ENCODE measurements at places on chromosomes 3 and 15.

DNA sequence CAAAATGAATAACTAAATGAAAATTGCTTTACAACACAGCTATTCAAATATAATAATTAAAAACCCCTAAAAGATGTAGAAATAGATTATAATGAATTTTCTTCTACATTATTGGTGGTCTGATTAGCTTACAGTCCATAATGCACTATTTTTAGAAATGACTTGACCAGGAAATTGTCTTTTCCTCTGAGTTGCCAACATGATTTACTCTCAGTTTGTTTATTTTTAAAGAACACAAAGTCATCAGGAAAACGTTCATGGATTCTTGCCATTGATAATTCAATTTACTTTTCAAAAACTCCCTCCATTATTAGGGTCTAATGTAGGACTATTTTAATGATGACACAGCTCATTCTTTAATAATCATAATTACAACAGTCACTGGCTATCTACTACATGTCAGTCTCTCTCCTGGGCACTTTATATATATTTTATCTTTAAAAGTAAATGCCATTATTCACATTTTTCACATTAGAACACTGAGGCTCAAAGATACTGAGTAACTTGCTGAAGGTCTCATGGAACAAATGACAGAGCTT is 1.1 kb downstream of the TM4SF18 start:
- no peak for DNase-seq

- no peak for DNase-seq
Observed at GRCh38 chr15:63832620-63833019, 1.1 kb downstream of the HERC1 start.

DNA sequence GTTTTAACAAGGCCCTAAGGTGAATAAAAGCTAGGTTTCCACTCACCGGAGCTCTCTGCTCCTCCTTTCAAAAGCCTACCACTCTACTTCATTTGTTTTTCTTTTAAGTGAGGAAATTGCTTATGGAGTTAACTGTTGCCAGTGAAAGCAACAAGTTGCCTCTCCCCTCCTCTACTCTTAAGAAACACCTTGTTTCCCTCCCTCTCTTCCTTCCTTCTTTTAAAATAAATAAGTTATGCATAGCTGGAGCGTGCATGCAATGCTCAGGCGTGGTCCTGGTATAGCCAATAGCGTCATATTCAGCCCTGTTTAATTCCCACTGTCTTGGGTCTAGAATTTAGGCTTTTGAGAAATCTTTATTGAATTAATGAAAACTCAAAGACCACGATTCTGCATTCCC is 101.1 kb upstream of the IGF1R start:
- DNase-seq: no peak

DNA sequence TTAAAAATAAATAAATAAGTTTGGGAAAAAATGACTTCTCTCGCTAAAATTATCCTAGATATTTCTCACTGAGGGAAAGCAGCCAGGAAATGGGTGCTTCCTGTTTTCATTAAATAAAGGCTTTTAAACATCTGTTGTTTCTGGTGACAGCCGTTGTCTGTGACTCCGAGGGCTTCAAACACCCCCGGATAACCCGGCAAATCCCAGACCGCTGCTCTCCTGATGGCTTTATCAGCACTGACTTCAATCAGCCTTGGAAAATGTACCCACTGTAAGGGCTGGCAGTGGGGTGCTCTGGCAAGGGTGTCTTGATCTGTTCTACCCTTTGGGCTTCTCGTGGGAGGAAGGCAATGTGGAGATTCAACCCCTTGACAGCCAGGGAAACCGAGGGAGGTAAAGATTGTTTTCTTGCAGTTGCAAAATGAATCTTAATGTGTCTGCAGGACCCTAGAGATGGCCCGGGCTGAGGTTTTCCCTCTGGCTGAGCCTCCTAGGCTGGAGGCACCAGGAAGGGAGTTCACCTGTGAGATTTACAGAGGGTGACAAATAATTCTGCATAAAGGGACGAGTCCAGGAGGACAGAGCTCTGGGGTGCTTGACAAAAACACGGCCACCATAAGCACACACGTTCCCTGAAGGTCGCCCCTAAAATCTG is 33.6 kb upstream of the SEC13 start:
- no peak for DNase-seq

DNA sequence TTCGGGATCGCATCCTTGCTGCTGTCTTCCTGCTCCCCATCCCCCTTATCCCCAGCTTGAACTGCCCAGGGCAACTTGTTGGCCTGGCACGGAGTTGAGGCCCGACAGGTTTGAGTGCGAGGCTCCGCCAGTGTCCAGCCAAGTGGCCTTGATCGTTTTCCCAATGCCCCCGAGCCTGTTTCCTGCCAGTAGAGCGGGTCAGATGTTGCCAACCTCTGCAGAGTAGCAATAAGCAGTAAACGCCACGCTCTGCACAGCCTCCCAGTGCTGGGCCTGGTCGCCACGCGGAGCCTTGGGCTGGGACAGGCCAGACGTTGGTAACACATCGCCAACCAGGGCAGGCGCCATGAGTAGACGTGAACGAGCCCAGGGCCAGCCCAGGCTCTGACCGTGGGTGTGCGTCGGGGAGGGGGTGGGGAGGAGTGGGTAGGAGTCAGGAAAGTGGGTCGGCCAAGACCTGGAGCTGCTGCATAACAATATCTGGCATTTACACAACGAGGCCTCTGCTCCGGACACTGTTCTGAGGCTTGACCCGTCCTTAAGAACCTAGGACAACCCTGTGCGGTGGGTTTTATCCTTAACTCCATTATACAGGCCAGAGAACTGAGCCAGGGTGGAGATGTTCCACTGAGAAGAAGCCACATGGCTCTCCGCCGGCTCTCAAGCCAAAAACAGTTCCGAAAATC is 444 bp upstream of the ABHD14A start:
- DNase-seq: no peak

DNA sequence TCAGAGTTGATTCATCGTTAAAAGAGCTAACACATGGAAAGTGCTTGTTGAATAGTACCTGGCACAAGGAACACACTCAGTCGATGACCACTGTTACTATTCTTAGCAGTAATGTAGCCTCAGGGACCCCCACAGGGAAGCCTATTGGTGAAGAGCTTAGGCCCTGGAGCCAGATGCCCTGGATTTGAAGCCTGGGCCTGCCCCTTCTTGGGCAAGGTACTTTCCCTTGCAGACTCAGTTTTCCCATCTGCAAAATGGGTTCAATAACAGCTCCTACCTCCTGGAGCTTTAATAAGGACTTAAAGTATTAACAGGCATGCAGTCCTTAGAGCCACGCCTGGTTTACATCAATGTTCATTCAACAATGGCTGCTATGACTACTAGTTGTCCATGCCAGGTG is 96.9 kb upstream of the WNT5A start:
- no peak for DNase-seq

GRCh38 chr3:177680472-177680821 is 483.2 kb upstream of the TBL1XR1 start:
- no peak for DNase-seq

DNA sequence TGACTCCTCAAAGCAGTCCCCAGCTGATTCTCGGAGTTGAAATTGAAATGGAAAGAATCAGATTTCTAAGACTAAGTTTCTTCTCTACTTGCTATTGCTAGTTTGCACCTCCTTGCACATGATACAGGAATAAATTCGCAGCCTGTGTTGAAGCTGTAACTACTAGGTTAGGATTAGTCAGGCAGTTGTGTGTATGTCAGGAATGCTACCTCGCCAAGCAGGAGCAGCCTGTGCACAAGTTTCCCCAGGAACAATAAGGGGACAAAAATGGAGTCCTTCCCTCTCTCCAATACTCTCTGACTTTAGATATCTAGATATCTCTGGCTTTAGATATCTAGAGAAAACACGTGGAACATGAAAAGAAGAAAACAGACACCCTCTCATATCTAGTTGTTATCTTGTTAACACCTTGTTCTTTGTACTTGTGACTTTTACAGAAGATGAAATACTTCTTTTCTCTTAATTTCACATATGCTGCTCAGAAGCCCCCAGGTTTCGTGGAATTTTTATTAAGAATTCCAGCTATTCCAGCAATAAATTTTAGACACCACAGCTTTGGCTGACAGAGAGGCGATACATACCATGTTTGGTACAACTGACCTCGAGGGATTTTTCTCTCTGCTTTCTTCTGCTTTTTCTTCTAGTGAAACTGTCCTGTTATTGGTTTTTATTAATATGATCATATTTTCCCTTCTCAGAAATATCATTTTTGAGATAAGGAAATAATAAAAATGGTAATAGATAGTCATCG is 56.1 kb upstream of the CMSS1 start:
- DNase-seq: no peak

DNA sequence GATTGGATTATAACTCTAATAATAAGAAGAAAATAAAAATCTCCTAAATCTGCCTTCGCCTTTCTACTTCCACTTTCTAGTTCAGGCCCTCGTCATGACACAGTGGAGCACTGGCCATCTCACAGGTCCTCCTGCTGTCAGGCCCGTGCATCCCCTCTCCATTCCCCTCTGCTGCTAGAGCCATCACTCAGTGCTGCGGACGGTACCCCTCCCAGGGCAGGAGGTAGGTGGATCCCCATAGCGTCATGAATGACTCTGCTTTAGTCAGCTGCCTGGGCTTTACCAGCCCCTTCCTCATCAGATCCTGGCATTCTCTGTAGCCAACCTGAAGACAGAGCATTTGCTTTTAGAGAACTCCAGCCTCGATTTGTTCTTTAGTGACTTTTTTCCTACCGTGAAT is 12.0 kb upstream of the PPP1R2 start:
- no peak for DNase-seq

DNA sequence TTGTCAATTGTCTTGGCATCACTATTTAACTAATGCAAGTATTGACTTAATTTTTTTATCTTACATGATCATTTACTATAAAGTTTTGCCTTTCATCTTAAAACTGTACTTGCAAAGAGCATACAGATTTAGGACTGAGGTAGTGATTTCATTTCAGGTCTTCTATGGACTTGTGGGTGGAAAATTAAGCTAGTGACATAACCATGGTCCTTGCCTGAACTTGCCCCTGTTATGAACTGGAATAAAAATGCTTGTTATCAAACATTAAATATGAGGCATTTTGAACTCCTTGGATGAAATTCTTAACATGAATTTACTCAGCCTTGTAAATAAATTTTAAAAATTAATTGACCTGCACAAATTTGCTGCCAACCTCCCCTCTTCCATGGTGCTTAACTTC is 712.0 kb downstream of the NAALADL2 start:
- DNase-seq: no peak

- peak; percentile 52 for DNase-seq
Observed at GRCh38 chr3:119322021-119322834, 28.0 kb downstream of the ARHGAP31 start.

DNA sequence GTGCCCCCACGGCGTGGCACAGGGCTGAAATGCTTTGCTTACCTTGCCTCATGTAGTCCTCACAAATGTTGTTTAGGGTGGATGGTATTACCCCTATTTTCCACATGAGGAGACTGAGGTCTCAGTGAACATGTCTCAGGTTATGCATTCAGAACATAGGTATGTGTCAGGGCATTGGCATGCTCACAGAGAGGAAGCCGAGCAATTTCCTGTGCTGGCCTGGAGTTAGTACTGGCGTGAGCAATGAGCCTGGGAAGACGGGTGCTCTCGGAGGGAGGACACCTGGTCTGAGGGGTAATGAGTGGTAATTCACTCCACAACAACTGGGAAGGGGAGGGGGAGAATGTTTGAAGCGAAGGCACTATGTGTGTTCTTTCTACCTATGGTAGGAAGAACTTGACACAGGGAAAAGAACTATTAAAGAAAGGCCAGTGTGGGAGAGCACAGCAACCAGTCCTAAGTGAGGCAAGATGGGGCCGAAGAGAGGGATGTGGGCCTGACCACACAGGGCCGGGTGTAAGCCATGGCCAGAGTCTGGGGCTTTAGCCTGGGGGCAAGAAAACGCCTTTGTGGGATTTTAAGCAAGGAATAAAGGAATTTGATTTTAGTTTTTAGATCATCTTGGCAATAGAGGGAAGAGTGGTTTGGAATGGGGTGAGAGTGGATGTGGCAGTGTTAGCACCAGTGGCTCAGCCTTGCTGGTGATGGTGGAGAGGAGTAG is 4.9 kb upstream of the FAM131A start:
- DNase-seq: no peak

DNA sequence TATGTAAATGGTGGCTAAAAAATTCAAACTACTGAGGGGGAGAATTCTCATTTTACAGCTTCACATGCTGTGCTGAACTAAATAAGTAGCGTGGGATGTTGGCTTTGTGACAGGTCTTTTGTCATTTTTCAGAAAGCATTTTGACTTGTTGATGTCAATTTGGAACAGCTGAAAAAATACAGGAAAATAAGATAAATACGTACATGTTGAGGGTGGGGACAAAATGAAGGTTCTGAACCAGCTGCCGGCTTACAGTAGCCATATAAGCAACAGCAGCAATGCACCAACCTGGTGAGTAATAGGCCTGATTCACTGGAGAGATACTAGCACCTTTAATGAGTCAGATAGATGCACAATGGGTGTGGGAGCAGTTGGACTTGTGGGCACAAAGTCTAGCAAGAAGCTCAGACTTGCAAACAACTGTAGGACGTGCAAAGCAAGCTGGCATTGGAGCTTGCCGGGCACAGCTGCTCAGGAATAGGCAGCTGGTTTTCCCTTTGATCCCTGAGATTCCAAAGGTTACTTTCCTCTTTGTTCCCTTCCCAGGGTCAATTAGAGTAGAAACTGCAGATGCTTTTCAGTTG is 12.9 kb downstream of the B3GNT5 start:
- DNase-seq: no peak

Data from inflammatory macrophage (primary cell).